ENCODE measurements at places on chromosomes 2 and 18.

- no peak for DNase-seq
Measured at GRCh38 chr18:38539371-38539770, 973.8 kb upstream of the CELF4 start.

DNA sequence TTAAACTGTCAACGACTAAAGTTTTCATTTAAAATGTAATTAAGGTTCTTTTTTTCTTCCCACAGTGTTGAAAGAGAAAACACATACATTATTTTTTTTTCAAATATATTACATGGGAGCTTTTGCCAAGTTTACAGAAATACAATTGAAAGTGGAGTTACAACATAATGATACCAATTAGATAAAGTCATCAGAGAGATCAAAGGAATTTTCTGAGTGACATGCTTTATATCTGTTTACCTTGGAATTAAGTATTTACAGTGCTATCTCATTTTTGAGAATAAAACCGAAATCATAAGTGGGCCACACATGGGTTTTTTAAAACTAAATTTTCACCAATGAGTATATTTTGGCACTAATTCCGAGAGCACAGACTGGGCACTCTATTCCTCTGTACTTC is 165.2 kb downstream of the RAPGEF4 start:
- no peak for DNase-seq

- no peak for DNase-seq
Measured at GRCh38 chr2:98903064-98903355, 33.0 kb downstream of the CRACDL start.

- DNase-seq: no peak
Measured at GRCh38 chr2:235605312-235606003, 111.6 kb downstream of the AGAP1 start.

GRCh38 chr2:11132036-11132671 is 23.1 kb upstream of the SLC66A3 start:
- DNase-seq: no peak

All from activated CD4-positive, alpha-beta T cell treated with anti-CD3 and anti-CD28 coated beads, Interleukin-2, amount 50 U/mL, for 4 hours (primary cell).